ENCODE measurements at places on chromosomes 16 and 17.

GRCh38 chr16:68324336-68324735 is 13.5 kb downstream of the PRMT7 start:
- DNase-seq, result no peak

DNA sequence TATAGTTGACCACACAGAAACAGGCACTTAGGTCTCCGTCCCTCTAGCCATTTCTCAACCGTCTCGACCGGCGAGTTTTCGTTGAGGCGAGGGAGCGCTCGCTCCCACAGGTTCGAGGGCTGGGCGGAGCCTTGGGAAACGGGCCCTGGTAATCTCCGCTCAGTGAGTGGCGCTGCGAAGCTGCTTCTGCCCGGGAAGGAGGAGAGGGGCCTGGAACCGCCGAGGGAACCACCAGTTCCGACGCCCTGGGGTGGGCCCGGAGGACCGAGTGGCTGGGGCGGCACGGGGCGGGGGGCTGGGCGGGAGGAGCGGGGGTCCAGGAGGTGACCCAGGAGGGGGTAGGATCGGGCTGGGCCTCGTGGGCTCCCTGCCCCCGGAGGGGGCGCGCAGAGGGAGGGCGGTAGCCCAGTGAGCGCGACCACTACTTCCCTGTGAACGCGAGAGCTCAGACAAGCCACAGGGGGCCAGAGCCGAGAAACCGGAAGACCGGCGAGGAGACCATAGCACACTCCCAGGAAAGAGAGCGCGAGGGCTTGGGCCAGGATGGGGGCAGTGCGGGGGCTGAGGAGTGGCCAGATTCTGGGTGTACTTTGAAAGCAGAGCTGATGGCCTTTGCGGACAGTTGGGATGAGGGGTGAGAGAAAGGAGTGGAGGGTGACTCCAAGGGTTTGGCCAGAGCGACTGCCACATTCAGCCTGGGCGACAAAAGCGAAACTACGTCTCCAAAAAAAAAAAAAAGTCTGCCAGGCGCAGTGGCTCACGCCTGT is 29.9 kb upstream of the ARL4D start:
- peak; percentile 53 for DNase-seq

GRCh38 chr17:33291248-33292200 is 1.6 kb downstream of the ASIC2 start:
- DNase-seq, result no peak

DNA sequence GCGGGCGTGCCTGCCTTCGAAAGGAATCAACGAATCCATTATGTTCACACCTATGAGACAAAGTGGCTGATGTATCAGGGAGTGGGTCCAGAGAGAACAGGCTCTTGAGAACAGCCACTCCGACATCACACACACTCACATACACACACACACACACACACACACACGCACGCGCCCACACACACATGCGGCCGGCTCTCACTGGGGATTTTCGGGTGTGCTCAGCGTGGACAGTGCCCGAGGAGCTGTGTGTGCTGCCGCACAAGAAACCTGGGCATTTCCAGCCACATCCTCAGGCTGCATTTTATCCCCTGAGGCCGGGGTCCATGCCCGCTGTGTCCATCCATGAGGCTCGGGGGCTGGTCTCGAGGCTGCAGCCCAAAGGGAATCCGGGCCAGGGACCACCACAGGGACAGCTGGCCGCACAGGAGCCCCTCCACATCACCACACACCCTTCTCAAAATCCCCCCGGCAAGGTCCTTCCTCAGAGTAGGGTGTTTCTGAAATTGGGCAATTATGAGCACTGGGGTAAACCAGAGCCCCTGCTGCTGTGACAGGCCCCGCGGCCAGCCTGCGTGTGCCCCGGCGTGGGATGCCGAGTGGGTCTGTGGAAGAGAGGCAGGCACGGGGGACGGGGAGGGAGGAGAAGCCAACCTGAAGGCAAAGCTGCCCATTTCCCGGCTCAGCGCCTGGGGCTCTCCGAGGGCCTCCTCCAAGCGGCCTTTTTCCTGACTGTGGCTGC is 24.8 kb downstream of the MRM3 start:
- no peak for DNase-seq

- peak; percentile 85 for DNase-seq
These were observed 15.8 kb downstream of the SLC7A5 start for GRCh38 chr16:87853411-87854052.

GRCh38 chr17:17784657-17785267 is 52.0 kb downstream of the SREBF1 start:
- no peak for DNase-seq

DNA sequence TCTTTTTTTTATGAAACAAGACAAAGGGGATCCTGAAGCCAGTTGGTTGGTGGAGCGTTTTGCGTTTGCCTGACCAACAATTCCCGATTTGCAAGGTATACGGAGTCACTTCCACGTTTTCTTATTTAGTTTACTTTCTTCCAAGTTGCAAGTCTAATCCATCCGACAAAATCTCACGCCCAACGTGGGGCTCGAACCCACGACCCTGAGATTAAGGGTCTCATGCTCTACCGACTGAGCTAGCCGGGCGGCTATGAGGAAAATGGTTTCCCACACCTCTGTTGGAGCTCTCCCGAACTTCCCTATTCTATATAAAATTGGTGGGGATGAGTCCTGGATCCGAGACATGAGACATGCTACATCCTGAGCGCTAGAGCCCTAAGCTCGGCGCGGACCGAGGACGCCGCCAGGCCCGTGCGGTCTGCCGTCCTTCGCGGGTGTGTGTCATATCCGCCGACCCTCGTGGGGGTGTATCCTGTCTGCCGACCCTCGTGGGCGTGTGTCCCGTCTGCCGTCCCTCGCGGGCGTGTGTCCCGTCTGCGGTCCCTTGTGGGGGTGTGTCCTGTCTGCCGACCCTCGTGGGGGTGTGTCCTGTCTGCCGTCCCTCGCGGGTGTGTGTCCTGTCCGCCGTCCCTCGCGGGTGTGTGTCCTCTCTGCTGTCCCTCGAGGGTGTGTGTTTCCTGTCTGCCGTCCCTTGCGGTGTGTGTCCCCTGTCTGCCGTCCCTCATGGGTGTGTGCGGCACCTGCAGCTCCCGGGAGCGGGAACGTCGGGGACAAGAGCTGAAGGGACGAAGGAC is 22.6 kb downstream of the ZNF213 start:
- DNase-seq, result peak; percentile 91

- DNase-seq, result no peak
These were observed 42.8 kb upstream of the GSE1 start for GRCh38 chr16:85570213-85570734.

DNA sequence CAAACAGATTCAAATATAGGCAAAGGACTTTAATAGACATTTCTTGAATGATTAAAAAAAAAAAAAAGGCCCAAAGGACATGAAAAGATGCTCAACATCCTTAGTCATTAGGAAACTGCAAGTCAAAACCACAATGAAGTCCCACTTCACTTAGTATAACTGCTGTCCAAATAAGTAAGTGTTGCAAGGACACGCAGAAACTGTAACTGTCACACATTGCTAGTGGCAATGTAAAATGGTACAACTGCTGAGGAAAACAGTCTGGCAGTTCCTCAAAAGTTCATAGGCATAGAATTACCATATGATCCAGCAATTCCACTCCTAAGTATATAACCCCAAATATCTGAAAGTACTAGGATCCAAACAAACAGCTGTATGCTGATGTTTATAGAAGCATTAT is 112.7 kb downstream of the BRIP1 start:
- DNase-seq, result no peak

DNA sequence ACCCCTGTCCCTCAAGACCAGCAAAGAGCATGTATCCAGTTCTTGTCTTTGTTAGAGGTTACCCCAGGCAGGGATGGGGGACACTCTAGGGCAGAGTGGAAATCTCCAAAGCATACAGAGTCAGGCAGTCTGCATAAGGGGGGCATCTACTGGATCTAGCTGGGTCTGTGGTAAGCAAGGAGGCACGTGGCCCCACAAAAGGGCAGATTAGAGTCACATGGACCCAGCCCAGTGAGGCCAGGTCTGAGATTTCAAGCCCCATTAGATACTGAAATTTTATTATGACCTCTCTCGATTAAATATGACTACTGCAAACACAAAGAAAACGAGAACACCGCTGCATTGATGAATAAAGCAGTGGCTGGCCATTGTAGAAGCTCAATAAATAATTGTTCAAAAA is 1.6 kb upstream of the GPR139 start:
- no peak for DNase-seq

GRCh38 chr16:79013930-79014660 is 586.4 kb downstream of the MAF start:
- DNase-seq, result no peak

- DNase-seq, result no peak
These were observed 50.9 kb downstream of the IL21R start for GRCh38 chr16:27452569-27453493.

- DNase-seq, result no peak
These were observed 7.5 kb upstream of the KCNJ12 start for GRCh38 chr17:21368545-21369246.

GRCh38 chr16:31108035-31108793 is at the start of gene BCKDK:
Gene BCKDK, plus strand, starts transcription at chr16:31108386. Its CDS starts 838 bp downstream, at chr16:31109224.
- peak; percentile 36 for DNase-seq

DNA sequence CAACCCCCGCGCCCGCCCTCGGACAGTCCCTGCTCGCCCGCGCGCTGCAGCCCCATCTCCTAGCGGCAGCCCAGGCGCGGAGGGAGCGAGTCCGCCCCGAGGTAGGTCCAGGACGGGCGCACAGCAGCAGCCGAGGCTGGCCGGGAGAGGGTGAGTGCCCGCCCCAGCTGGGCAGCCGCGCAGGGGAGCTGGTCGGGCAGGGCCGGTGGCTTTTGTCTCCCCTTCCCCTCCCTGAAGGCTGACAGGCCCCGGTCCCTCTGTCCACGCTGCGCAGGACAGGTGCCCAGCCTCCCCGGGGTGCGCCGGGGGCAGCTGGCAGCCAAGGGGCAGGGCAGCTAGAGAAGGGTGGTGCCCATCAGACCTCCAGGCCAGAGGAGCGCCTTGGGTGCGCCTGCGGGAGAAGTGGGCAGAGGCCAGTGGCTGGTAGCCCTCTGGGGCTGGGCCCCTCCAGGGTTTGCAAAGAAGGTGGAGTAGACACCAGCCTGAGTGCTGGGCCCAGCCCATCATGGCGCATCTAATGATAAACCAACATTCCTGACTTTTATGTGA is 278 bp downstream of the ITGB4 start:
- DNase-seq, result no peak

GRCh38 chr17:39937447-39937846 is 9.9 kb downstream of the LRRC3C start:
- DNase-seq, result no peak

GRCh38 chr17:50144845-50145531 is 5.5 kb downstream of the PPP1R9B start:
- DNase-seq, result no peak

DNA sequence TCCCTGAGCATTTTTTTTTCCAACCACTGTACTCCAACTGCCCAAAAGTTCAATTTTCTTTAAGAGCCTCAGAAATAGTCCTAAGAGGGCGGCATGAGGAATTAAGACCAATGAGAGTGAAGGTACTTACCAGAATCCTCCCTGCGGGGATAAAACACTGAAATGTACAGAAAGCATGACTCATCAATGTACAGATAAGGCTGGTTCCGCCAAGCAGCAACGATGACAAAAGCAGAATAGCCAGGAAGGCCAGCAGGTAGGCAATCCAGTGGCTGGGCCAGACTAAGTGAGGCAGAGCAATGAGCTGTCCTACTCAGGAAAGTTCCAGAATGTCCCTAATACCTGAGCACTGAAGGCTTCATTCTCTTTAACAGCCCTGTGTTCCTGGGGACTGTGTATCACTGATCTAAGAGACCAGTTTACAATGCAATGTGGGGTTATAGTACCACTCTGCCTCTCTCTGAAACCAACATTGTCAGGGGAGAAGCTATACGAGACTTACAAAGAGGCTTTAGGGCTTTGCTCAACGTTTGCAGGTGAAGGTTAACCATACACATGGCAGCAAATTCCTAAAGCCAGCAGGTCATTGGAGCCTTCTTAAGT is 11.0 kb upstream of the GPR139 start:
- no peak for DNase-seq

GRCh38 chr17:42010898-42011516 is 6.2 kb downstream of the DNAJC7 start:
- DNase-seq, result no peak

- DNase-seq, result peak; percentile 28
These were observed 58.6 kb downstream of the EMP2 start for GRCh38 chr16:10521681-10522274.

GRCh38 chr16:30896261-30896888 is at the start of gene CTF1:
Gene CTF1, plus strand, starts transcription at chr16:30896614. Its CDS starts 30 bp downstream, at chr16:30896644.
- DNase-seq, result peak; percentile 87

GRCh38 chr16:8655184-8655717 is 19.2 kb upstream of the ABAT start:
- no peak for DNase-seq

GRCh38 chr16:74829637-74830036 is 55.0 kb upstream of the FA2H start:
- DNase-seq, result no peak

Measured in fibroblast of skin of left biceps (primary cell).